ENCODE measurements at places on chromosomes 6 and 20.

- no peak for DNase-seq
Observed at GRCh38 chr20:11045412-11046175, 371.8 kb upstream of the JAG1 start.

DNA sequence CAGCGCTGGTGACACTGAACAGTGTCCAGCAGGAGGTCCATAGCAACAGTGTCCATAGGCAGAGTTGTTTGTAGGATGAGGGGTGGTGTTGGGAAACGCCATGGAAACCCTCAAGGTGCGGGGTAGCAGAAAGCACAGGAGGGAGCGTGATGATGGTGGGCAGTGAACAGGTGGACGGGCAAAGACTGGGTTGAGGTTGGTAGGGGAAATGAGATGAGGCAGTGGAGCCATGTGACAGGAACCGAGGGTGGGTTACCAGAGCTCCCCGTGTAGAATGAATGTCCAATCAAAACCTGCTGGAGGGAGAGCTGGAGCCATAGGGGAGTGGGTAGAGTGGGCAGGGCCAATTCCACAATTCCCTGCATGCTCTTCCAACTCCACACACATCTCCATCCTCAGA lies 38.0 kb downstream of the HLA-DPB1 start:
- no peak for DNase-seq

DNA sequence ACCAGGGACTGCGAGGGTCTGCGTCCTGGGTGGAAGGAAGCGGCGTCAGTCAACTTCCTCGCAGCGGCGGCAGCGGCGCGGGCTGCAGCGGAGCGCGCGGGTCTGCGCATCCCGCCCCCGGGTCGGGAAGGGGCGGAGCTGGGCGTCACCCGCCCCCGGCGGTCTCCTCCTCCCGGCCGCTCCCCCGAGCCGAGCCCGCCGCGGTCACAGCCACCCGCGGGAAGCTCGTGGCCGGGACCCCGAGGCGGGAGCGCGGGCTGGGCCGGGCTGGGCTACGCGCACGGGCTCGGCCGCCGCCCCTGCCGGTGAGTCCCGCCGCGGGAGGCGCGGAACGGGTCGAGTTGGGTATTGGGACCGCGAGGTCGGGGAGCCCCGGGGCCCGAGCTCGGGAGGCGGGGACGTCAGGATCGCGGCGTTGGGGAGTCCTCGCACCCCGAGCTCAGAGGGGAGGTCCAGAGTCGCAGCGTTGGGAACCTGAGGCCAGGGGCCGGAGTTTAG lies at the start of gene PAQR8:
Gene PAQR8 (plus strand): TSS at position 207 of the 498 bp plus-strand sequence. CDS start 41,063 bp downstream, outside the sequence.
- DNase-seq, result peak; percentile 97

DNA sequence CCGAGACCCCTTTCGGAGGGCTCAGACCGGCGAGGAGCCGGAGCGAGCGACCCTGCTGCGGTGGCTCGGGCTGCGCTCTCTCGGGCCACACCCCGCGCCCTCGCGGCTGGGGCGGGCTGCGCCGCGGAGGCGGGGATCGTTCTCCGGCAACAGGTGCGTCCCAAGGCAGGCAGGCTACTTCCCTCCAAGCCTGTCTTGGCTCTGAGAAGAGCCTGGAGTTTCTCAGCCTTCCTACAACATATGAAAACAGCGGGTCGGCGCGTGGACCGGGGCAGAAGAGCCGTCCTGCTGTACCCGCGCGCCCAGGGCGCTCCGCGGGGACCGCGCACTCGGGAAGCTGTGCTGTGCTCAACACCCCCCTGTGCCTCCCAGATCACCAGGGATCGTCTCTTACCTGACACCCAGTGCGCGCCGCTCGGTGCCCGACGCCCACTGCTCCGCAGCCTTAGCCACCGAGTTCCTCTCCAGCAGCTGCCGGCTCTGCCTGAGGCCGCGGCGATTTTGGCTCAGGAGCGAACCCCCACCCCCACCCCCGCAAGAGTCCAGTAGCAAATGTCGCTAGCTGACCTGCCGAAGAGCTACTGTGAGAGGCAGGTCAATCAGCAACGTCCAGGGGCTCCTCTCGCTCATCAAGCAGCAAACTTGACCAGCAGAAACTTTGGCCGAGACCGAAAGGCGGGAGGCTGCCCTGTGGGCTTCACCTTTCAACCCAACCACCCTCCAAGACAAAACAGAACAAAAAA lies 3.7 kb upstream of the OLIG3 start:
- no peak for DNase-seq

DNA sequence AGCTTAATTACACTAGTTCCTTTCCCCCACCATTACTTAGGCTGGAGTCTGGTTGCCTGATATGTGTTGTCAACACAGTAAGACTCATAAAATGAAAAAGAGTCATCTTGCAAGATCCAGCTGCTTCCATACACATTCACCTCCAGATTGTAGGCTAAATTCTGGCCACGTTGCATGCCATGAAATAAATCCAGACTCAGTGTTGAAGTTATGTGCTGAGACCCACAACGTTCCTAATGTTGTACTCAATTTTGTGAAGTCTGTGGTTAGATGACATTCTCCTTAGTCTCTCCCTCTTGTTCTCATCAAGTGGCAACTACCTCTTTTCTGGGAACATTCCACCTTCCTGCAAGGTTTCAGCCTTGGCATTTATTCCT lies 212.3 kb downstream of the LMBRD1 start:
- DNase-seq, result no peak

Data from K562 (cell line).